ENCODE measurements at places on chromosomes 2 and 18. TPM values are rescaled to one million over a fixed set of nuclear protein-coding genes. Genes with fewer than 3 reads are reported as not detected.

DNA sequence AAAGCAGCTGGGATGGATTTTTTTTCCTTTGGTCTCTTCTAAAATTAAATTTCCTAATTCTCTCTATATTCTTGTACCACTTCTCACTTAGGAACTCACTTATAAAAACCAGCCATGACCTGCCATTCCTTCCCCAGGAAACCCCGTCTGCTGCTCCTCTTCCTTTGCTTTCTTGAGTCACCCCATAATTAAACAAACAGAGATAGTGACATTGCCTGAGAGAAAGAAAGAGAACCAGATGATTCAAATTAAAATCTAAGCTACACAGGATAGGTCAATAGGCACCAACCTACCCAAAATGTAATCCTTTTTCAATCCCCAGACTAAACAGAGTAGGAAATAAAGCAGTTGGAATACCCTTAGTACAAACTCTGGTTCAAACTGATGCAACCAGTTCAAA, 9.7 kb downstream of the STK39 start:
- no peak overlapping the region for H3K27ac ChIP-seq
- peaks cover 2% of the 10 kb centered on the region for H3K36me3 ChIP-seq
- no peak for DNase-seq
- no peak overlapping the region for H3K4me3 ChIP-seq
- H3K4me1 ChIP-seq = peaks cover 7% of the 10 kb centered on the region

- no peak overlapping the region for H3K27ac ChIP-seq
- no peak for DNase-seq
- H3K36me3 ChIP-seq = no peaks in the 10 kb centered on the region
- H3K27me3 ChIP-seq = peaks cover 3% of the 10 kb centered on the region
- no peaks in the 10 kb centered on the region for H3K4me1 ChIP-seq
These were observed 177.4 kb upstream of the HS6ST1 start for GRCh38 chr2:128495996-128496547.

DNA sequence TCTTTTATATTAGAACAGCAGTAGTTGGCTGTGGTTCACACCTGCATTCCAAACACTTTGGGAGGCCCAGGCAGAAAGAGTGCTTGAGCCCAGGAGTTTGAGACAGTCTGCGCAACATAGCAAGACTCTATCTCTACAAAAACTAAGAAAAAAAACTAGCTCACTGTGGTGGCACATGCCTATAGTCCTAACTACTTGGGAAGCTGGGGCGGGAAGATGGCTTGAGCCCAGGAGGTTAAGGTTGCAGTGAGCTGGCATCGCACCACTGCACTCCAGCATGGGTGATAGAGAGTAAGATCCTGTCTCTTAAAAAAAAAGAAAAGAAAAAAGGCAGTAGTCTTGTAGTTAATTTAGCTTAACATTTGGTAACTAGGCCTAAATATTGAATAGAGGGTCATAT, 136.6 kb downstream of the AGPS start:
- no peaks in the 10 kb centered on the region for H3K4me1 ChIP-seq
- no peak for DNase-seq
- H3K36me3 ChIP-seq = peaks cover 19% of the 10 kb centered on the region
- H3K27ac ChIP-seq = no peak overlapping the region

Gene CNTNAP5
- total RNA-seq = not detected

Gene SERPINE2
- total RNA-seq = 1.1 TPM

Measured in activated B cell treated with CpG ODN at 0.5 μM for 24 hours (primary cell).